ENCODE measurements at places on chromosomes 13 and 19.

GRCh38 chr13:97752961-97753668, 200.4 kb upstream of the IPO5 start:
- no peak for DNase-seq

DNA sequence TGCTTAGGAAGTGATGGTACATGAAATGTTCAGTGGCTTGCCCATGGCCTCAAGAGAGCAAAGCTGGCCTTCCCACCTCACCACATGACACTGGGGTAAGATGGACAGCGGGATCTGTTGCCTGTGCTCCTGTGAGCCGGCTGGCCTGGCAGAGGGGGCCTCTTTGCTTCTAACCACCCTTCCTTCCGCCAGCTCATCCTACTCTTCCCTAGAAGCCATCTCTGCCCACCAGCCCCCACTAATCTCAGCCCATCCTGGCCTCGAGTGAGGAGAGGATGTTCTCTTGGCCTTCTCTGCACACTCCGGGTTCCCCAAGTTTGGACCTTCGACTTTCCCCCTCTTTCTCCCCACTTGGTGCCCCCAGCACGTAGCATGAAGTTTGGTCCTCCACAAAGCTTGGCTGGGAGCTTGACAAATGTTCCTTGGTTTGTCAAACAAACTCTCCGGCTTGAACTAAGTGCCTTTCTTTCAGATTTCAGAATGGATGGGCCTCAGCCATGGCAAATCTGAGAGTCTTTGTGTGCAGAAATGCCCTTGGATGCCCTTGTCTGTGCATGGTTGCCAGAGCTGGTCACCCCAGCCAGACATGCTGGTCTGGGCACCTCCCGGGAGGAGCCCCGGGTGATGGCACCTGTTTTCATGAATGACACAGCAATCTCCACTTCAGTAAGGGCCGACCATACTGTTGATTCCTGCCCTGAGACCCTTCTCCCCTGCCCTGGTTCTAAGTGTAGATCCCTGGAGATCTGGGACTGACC, 145.5 kb downstream of the URI1 start:
- DNase-seq = no peak

GRCh38 chr13:35356572-35356971, 119.9 kb downstream of the MAB21L1 start:
- no peak for DNase-seq

GRCh38 chr13:80481588-80481987, 140.7 kb upstream of the SPRY2 start:
- DNase-seq = no peak

DNA sequence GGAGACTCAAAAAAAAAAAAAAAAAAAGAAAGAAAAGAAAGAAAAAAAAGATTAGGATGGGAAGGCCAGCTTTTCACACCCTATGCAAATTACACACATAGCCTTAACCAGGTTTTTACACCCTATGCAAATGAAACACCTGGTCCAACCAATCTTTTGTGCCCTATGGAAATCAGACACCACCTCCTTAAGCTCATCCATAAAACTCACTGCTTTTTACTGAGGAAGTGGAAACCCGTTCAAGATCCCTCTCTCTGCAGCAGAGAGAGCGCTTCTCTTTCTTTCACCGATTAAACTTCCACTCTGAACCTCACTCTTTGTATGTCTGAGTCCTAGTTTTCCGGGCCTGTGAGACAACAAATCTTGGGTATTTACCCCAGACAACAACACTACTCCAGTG, 25.3 kb upstream of the HOMER3 start:
- no peak for DNase-seq

DNA sequence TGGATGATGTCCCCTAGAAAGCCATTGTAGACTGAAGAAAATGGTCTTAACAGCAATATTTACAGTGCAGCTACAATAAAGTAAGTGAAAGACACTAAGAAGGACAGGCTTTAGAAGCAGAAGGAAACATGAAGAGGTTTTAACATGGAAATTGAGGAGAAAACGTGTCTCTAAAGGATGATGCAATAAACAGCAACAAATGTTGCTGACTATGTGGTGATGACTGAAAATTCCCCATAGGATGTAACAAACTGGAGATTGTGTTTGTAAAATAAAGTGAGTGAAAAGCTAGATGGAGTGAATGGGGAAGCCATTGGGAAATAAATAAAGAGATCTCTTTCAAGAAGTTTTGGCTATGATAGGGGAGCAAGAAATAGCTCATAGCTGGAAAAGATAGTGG, 186.7 kb upstream of the IPO5 start:
- no peak for DNase-seq

DNA sequence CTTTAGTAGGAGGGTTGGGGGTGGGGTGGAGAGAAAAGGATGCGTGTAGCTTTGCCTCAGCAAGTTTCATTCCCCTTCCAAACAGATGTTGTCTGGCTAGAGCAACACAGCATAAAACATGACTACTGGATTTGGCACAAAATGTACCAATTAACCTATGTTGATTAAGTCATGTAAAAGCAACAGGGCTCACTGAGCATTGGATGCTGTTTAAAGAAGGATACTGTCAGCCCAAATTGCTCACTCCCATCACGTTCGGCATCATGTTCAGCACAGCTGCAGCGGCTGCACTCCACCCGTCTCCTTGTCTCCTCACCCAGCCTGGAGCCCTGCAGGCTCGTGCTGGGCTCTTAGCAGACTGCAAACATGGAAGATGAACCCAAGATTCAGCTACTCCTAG, 77.5 kb downstream of the DLEU7 start:
- DNase-seq = no peak

- DNase-seq = no peak
Measured at GRCh38 chr13:79516595-79516994, 35.6 kb downstream of the NDFIP2 start.

DNA sequence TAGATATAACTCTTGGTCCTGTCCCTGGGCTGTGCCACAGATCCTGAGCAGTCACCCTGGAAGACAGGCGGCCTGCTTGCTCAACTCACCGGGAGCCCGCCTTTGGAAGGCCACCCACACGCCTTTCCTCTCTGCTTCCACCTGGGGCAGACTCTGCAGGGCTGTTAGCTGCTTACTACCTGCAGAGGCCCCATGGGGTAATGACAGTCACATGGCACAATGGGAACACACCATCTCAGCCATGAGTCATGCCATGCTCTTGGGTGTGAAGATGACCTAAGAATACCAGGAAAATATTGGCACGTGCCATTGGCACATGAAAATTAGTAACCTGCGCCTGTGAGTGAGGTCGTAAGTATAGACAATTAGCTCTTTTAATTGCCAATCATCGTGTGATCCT, 108.6 kb downstream of the COL4A2 start:
- no peak for DNase-seq

Data from EH (cell line).